Stimulated activated CD8-positive, alpha-beta memory T cell treated with anti-CD3 and anti-CD28 coated beads, Interleukin-2, amount 100 ng/mL, for 48 hours (primary cell): ENCODE measurements at places on chromosomes 5 and 9.

DNA sequence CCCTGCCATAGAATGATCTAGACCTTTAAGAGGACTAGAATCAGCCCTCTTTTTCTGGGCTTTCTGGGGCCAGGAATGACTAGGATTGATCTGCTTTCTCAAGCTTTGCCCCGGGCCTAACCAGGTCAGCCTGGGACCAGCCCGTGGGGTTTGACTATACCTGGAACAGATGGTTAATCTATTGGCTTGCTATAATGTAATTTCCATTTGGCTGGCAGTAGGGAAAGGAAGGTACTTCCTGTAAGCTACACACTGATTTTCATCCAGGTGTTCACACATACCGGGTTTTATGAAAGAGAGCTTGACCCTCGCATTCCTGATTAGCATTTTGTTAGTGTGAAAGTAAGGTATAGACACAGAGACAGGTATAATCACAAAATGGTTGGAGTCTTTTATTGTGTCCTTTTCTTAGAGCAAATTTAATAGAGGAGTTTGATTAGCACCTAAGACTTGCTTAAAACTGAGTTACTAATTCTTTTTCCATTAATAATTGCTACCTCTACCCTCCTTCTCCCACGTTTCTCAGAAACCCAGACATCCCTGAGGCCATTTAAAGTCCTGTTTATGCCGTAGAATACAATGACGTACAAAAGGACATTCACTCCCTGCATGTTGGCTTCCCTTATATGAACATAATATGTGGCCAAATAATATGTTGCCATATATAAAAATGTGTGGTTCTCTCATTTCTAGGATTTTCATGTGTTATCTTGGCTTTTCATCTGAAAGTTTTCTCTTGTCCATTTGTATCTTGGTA lies 17.3 kb downstream of the LNPEP start:
- no peak for DNase-seq

- no peak for DNase-seq
These were observed 88.3 kb downstream of the PIK3R1 start for GRCh38 chr5:68303754-68304420.

- DNase-seq: no peak
These were observed 54.4 kb downstream of the KCNV2 start for GRCh38 chr9:2771661-2772060.

- no peak for DNase-seq
These were observed 276.5 kb upstream of the TYRP1 start for GRCh38 chr9:12416716-12417115.

DNA sequence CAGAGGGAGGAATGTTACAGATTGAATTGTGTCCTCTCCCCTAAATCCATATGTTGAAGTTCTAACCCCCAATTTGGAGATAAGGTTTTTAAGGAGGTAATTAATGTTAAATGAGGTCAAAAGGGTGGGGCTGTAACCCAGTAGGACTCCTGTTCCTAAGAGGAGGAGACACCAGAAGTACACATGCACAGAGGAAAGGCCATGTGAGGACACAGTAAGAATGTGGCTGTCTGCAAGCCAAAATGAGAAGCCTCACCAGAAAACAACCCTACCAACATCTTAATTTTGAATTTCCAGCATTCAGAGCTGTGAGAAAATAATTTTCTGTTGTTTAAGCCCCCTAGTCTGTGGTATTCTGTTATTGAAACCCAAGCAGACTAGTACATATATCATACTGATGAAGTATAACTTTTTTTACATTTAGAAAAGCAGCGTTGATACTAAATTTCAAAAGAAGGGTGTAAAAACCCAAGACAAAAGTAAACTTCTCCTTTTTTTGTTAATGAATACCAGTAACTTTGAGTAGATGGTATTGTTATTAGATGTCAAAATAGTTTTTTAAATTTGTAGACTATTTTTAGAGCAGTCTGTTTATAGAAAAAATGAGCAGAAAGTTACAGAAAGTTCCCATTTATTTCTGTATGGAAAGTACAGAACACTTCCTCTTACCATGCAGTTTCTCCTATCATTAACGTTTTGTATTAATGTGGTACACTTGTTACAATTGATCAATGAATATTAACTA lies 25.1 kb downstream of the RNF180 start:
- DNase-seq: no peak

DNA sequence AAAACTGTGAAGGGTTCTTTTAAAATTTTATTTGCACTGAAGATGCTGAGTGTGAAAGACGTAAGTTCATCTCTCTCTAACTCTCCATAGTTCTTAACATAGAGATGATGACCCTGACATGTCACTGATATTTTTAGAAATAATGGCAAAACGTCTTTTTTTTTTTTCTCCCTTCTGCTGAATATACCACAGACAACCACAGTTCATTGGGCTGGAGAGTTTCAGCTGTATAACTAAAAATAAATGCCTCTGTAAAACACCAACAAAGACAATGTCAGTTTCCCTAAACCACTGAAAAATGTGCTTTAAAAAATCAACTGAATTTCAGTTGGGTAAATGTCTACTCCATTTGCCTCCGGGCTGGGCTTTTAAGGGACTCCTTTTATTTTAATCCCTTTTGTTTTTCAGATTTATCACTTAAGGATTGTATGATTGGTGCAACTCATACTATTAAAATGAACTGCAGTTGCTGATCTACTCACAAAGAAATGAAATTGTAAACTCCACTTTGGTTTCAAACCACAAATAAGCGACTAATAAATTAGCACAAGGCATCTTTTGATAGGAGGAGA lies 830.9 kb upstream of the WWC1 start:
- DNase-seq: no peak

DNA sequence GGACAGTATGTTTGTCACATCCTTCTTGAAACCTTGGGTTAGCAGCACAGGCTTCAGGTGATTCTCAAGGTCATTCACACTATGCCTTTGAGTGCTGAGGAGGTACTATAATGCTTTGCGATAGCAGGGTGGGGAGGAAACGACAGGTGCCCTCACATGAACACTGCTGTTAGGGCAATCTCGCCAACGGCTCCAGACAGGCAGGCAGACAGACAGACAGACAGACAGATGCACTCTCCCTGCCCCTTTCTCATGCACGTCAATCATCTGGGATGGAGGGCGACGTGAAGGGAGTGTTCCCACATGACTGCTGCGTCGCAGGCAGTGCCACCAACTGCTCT lies 82.9 kb downstream of the RAPGEF1 start:
- DNase-seq: no peak

- DNase-seq: no peak
These were observed 409.9 kb upstream of the ADAMTS16 start for GRCh38 chr5:4730279-4730678.

DNA sequence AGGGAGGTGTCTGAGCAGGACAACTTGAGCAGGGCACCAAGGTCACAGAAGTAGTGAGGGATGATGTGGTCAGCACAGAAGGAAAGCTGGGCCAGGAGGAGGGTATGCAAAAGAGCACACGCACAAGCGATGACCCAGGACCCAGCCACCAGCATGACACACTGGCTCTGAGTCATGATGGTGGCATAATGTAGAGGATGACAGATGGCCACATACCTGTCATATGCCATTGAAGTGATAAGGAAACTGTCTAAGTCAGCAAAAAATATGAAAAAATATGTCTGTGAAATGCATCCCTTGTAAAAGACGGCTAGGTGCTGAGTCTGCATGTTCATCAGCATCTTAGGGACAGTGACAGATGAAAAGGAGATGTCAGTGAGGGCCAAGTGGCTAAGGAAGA lies 380 bp downstream of the OR1J1 start:
- DNase-seq: no peak

DNA sequence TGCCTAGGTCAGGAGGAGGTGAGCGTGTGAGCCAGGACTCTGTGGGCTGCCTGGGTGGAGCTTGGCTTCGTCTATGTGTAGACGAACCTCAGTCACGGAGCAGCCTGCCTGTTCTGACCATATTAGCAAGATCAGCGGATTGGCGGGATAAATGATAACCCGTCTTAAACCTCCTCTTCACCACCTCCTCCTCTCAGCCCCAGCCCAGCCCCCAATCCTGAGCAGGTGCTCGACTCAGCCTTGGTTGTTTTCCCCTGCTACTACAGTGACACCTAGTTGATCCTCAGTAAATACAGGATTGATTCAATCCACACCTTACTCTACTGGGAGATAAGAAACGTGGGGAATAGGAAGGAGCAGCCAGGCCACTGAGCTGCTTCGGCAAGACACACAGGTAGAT lies 286.1 kb downstream of the IRX2 start:
- DNase-seq: no peak

- no peak for DNase-seq
These were observed 126.7 kb downstream of the GRIA1 start for GRCh38 chr5:153617190-153617589.

DNA sequence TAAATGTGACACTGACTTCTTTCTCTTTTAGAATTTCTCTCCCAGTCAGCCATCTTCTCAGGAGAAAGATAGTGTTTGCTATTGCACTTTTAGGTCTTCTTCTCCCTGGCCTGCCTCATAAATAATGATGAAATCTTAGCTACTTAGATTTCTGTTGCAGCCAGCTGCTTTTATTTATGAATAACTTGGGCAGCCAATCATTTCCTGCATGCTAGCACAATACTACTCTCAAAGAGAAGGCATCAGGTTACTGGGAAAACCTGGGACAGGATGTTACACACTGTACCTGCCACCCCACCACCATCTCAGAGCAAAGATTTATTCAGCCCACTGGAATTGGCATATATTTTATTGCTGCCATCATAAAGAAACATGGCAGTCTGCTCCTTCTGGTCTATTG lies 266.6 kb downstream of the PRELID2 start:
- DNase-seq: no peak

DNA sequence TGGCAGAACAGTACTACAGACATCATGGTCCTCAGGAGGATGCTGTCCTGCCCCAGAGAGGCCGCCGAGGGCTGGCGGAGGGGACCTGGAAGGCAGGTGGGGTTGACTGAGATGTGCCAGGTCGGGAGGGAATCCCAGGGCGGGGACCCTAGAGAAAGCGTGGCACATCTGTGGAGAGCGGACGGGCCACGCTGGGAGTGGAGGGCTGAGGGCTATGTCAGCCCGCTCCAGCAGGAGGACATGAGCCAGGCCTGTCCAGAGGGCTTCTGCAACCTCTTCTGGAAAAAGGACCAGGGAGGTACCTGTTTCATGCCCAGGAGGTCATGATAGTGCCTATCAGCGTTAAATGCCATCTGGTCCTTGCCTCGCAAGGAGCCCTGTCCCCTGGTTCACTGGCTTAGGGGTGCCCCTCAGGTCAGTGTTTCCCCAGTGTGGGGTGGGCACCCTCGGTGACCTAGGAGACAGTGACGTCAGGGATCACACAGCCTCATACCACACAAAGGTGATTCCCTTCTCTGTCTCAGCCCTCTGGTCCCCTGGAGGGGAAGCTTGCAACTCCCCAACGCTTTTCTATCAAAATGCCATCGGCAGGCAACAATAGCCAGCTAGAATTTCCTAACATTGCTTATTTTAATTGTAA lies 103.6 kb upstream of the IER5L start:
- DNase-seq: no peak

DNA sequence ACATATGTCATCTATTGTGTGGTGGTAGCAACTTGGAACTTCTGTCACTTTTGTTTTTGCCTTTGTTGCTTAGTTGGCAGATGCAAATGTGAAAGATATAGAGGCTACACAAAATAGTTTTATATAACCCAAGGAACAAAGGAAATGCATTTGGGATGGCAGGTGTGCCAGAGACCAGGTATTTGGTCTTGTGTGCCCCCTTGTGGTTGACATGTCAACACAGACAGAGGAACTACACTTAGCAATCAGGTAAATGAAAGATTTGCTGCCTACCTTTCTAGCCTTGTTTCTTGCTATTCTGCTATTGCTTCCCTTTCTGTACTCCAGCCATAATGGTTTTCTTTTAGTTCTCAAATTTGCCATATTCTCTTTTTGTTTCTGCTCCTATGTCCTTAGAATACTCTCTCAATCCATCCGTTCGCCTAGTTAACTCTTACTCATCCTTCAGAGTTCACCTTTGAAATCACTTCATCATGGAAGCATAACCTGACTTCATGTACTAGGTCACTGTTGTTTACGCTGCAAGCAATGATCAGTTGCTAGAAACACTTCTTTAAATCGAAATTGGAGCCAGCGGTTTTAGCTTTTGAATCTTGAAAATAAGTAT lies 119.5 kb downstream of the TRPM3 start:
- no peak for DNase-seq

DNA sequence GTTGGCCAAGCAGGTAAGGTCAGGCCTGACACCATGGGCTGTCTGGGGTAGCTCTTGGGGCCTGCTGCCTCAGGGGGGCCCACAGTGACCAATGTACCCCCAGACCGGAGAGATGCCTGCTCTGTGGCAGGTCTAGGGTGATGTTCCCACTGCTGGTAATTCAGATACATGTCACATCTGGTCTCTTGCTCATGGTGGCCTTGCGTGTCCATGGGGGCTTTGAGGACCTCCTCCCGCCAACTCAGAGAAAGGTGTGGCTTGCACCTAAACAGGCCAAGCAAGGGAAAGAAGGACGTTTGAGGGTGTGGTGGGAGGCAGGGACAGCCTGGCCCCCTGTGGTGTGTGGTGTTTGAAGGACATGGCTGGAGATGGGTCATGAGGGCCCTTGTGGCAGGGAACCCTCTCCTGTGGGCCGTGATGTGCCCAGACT lies 75.2 kb downstream of the PHF2 start:
- no peak for DNase-seq

- DNase-seq: no peak
These were observed 13.9 kb upstream of the ADAMTSL1 start for GRCh38 chr9:18459962-18460584.

- DNase-seq: no peak
These were observed 200.5 kb upstream of the EDIL3 start for GRCh38 chr5:84585218-84585617.

- no peak for DNase-seq
These were observed 10.6 kb downstream of the IFNA1 start for GRCh38 chr9:21450733-21451394.

GRCh38 chr5:80156156-80156555 lies 99.7 kb downstream of the SERINC5 start:
- no peak for DNase-seq

DNA sequence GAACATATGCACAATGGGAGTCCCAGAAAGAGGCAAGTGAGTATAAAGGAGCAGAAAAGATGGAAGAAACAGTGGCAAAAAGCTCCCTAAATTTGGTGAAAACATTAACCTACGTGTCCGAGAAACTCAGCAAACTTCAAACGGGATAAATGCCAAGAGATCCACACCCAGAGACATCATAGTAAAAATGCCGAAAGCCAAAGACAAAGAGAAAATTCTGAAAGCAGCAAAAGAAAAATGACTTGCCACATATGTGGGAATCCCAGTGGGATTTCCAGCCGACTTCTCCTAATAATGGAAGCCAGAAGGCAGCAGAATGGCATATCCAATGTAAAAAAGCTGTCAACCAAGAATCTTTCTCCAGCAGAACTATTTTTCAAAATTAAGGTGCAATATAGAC lies 101.2 kb downstream of the ADAMTS2 start:
- no peak for DNase-seq

- DNase-seq: no peak
These were observed at the start of gene CA9 for GRCh38 chr9:35673132-35674024. Gene CA9, plus strand, starts transcription at chr9:35673928. Its CDS starts 32 bp downstream, at chr9:35673960.
